ENCODE measurements at places on chromosomes 1 and 21.

DNA sequence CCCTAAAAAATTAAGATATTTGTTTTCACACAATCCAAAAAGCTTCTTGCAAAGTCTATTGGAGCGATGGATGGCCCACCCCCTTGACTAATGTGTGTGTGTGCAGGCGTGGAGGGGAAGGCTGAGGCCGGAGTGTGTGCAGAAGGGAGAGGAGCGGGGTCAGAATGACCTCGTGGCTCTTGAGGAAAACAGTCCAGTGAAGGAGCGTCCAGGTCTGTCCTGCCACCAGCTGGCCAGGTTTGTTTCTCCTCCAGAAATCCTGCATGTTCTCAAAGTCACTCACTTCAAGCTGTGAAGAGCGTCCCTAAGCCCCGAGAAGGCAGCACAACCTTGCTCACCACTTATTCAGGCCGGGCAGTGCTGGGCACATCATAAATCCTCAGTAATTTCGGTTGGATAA lies 69.5 kb upstream of the SSX2IP start:
- DNase-seq, result no peak

- DNase-seq, result no peak
These were observed 2.5 kb upstream of the MYBPH start for GRCh38 chr1:203178083-203178482.

- DNase-seq, result no peak
These were observed 68.0 kb downstream of the UCK2 start for GRCh38 chr1:165895451-165895871.

GRCh38 chr1:100292711-100293110 lies 26.7 kb downstream of the RTCA start:
- no peak for DNase-seq

GRCh38 chr1:231814021-231814420 lies 187.4 kb downstream of the DISC1 start:
- no peak for DNase-seq

DNA sequence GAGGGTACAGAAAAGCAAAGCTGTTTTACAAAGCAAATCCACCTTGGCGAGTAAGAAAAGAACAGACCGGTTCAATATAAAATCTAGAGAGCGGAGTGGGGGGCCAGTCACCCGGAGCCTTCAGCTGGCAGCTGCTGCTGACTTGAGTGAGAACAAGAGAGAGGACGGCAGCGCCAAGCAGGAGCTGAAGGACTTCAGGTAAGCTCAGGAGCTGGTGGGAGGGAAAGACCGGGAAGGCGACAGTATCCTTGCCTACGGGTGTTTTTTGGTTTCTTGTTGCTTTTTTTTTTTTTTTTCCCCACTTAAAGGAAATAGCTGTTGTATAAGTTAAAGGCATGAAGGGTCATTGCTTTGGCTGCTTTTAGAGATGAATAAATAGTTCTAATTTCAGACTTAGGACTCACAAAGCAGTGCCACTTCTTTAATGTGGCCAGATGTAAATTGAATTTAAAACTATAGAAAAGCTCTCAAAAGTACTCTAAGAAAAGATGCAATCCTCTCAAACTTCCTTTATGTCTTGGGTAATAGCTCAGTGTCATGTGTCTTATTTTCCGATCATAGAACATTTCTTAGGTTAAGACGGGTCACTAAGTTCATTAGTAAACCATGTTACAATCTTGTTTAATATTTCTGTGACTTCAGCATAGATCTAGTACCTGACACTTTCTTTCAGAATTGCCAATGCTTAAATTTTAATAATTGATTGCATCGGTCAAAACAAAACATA lies 82.8 kb downstream of the PRDM2 start:
- no peak for DNase-seq

- DNase-seq, result no peak
These were observed 47.4 kb downstream of the KCNAB2 start for GRCh38 chr1:6093071-6093470.

GRCh38 chr1:60101516-60101915 lies 27.9 kb upstream of the C1orf87 start:
- DNase-seq, result no peak

- DNase-seq, result no peak
These were observed 845 bp upstream of the RGS5 start for GRCh38 chr1:163203561-163203960.

- DNase-seq, result no peak
These were observed 77.8 kb downstream of the LHX9 start for GRCh38 chr1:197994907-197995407.

DNA sequence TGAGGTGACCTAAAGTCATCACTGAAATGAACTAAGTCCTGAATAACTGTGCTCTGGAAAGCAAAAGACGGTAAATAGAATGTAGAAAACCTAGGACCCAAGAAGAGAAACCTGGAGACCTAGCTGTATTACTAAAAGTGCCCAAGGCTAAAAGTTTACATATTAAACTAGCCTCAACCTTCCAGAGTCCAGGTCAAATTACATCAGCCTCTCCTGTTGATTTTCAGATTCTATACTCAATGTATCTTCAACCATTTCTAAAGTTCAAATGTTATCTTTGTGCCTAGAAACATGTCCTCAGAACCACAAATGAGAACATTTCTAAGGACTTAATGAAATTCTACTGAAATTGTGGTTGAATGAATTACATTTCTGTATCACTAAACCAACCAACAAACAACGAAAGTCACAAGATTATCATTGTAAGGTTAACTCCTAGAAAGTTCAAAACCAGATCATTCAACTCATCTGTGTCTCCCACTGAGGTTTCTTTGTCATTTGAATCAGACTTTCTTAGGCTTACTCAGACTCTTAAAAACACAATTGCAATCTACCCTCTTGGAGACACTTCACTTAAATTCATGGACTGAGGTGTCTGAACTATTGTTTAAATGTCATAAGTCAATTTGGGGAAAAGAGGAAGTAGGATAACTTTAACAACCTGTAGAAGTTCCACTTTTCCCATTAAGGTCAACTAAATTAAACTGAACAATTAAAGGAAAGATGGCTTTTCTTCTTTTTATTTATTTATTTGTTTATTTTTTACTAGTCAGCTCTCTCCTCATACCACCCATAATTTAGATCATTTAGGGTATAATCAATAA lies 207.7 kb downstream of the BARHL2 start:
- DNase-seq, result no peak

- no peak for DNase-seq
These were observed 151.0 kb downstream of the NUF2 start for GRCh38 chr1:163472651-163473248.

DNA sequence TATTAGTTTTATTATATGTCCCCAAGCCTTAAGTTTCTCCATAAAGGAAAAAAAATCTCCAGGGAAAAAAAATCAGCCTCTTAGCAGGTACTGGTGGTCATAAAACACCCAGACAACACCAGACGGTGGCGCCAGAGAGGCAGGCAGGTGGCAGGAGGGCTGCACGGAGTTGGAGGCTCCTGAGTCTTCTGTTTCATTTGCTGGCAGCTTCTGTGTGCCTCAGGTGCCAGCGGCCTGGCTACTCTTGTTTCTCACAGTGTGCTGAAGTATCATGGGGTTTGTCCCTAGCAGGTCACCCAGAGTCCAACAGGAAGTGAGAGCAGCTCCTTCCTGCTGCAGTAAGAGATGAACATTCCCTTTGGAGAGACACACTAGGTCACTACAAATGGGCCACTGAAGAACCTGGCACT lies 123.3 kb upstream of the GADD45A start:
- no peak for DNase-seq

DNA sequence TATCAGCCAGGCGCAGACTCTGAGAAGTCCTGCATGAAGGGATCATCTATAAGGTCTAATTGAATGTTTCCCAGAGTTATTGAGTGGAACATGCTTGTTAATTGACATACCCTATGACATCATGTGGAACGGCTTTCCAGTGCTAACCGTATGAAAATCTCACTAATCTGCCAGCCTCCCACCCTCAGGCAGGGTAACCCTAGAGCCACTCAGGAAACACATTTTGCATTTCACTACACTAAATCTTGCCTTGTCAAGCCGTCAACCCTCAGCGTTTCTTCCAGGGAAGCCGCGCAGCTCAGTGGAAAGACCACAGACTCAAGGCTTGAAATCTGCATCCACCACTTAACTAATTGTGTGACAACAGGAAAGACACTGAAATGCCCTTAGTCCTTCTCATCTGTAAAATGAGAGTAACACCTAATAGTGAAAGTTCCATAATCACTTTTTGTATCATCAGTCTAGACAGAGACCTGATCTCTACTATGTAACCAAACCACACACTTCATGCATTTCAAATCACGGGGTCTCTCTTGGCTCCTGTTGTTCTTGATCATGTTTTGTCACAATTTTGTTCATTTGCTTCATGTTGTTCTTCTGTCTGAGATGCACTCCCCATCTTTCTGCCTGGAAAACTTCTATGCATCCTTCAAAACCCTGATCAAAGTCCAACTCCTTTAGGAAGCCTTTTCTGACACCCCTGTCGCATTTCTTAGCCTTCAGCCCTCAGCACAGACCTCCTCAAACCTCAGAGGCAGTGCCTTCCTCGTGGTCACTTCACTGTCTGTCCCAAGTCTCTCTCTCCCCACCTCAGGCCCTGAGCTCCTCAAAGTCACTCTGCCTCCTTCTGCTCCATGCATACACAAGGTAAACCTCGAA lies 246.5 kb downstream of the TOMM20 start:
- no peak for DNase-seq

DNA sequence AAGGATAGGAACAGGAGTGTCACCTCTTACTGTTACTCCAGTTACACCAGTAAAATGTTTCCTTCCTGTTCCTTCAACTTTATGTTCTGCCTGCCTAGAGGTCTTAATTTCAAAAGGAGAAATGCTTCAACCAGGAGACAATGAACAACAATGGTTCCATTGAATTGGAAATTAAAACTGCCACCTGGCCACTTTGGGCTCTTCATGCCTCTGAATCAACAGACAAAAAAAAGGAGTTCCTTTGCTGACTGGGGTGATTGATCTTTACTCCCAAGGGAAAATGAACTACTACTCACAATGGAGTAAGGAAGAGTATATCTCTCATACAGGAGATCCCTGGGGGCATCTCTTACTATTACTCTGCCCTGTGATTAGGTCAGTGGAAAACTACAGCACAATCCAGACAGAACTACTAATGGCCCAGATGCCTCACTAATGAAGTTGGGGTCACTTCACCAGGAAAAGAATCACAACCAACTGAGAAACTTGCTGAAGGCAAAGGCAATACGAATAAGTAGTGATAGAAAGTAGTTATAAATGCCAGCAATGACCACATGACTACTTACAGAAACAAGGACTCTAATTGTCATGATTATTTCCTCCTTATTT lies 76.6 kb upstream of the PRDX6 start:
- no peak for DNase-seq

- DNase-seq, result no peak
These were observed 27.9 kb downstream of the SSBP3 start for GRCh38 chr1:54378157-54378873.

- DNase-seq, result no peak
These were observed 144.9 kb upstream of the SOD1 start for GRCh38 chr21:31514598-31514997.

- DNase-seq, result peak; percentile 89
These were observed 1.1 kb upstream of the SMG7 start for GRCh38 chr1:183470961-183471742.

GRCh38 chr1:21292984-21293536 lies 2.8 kb upstream of the ECE1 start:
- DNase-seq, result no peak

GRCh38 chr1:184497959-184498723 lies 111.3 kb downstream of the C1orf21 start:
- no peak for DNase-seq

- DNase-seq, result no peak
These were observed 98.2 kb upstream of the LMO4 start for GRCh38 chr1:87230501-87230900.

- DNase-seq, result no peak
These were observed 11.6 kb upstream of the SLC27A3 start for GRCh38 chr1:153763365-153764225.

GRCh38 chr1:23916209-23917131 lies 3.3 kb upstream of the CNR2 start:
- DNase-seq, result no peak

- DNase-seq, result no peak
These were observed 25.5 kb downstream of the ODF2L start for GRCh38 chr1:86370601-86371022.

GRCh38 chr1:18137759-18138345 lies 30.3 kb downstream of the IGSF21 start:
- no peak for DNase-seq

GRCh38 chr1:156095906-156096508 lies 13.7 kb upstream of the MEX3A start:
- no peak for DNase-seq

DNA sequence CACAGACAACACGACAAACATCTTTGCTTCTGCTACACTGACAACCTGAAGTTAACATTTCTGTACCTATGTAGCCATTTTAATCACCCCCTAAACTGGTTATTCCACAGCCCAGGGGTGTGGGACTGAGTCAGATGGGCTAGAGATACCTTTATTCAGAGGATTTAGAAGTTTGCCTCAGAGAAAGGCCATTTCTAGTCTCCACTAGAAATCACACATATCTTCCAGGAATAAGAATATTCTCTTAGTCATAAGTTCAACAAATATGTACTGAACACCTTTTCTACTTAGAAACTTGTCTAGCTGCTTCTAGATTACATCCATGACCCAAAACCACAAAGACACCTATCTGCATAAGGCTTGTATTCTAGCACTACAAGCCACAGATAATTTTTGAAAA lies 38.8 kb downstream of the ERG start:
- no peak for DNase-seq

- DNase-seq, result no peak
These were observed 230.8 kb downstream of the NEGR1 start for GRCh38 chr1:72051538-72051937.

GRCh38 chr1:81326212-81326611 lies 474.5 kb upstream of the ADGRL2 start:
- DNase-seq, result no peak

- DNase-seq, result no peak
These were observed 6.5 kb upstream of the SDHB start for GRCh38 chr1:17060306-17060749.

- DNase-seq, result no peak
These were observed 64.9 kb upstream of the BARHL2 start for GRCh38 chr1:90782046-90782445.

GRCh38 chr1:114111731-114112641 lies 41.7 kb downstream of the SYT6 start:
- DNase-seq, result no peak

DNA sequence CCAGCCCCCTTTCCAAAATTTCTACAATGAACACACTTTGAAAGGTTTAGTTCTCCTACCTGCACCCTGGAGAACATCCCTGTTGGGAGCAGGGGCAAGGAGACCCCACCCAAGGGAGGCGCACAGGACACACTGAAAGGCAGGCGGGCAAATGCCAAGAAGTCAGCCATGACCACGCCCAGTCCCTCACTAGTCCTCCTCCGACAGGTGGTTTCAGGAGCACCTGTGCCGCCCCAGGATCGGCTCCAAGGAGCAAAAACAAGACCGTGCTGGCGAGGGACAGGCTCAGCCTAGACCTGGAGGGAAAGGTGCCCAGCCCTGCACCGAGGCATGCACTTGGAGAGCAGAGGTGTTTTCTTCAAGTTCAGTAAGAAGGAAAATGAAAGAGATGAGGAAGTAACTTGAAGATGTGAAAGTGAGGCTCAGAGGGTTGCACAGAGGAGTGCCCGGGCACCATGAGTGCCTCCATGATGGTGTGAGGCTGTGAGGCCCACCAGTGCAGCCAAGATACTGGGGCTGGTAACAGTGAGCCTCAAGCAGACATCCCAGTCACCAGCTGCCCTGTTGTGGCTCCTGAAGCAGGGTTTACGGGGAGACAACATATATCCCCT lies 19.6 kb upstream of the NADK start:
- no peak for DNase-seq
